Mucosa of descending colon (tissue), 3 donors: ENCODE measurements at places on chromosomes 7 and 10.
A peak's percentile ranks its signal among the peaks of the same experiment; 100 is the strongest.

- no peak for DNase-seq
These were observed 240.5 kb downstream of the GLI3 start for GRCh38 chr7:41996381-41997035.

DNA sequence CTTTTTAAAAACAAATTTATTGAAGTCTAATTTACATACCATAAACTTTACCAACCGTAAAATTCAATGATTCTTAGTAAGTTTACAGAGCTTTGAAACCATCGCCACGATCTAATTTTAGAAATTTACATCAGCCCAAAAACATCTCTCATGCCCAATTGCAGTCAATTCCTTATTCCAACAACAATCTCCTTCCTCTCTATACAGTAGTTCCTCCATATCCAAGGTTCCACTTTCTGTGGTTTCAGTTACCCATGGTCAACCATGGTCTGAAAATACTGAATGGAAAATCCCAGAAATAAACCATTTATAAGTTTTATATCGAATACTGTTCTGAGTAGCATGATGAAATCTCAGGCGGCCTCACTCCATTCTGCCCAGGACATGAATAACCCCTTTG lies 183.4 kb upstream of the ADCY1 start:
- no peak for DNase-seq

DNA sequence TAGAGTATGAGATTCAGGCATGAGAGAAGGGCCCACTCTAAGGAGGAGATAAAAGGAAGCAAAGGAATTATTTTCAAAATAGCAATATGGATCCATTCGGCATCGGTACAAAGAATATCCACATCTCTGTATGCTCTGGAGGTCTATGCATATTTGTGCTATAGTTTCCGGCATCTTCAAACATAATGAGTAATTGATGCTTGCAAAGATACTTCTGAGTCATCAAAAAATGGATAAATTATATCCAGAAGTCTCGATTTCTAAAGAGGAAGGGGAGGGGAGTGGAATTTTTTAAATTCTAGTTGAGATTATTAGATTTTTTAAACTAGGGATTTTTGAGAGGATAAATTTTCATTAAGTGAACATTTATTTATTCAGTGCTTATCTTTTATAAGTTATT lies 72.9 kb upstream of the KIAA1217 start:
- no peak for DNase-seq

GRCh38 chr7:106367018-106367420 lies 82.2 kb upstream of the NAMPT start:
- DNase-seq, result peak; percentile 28

DNA sequence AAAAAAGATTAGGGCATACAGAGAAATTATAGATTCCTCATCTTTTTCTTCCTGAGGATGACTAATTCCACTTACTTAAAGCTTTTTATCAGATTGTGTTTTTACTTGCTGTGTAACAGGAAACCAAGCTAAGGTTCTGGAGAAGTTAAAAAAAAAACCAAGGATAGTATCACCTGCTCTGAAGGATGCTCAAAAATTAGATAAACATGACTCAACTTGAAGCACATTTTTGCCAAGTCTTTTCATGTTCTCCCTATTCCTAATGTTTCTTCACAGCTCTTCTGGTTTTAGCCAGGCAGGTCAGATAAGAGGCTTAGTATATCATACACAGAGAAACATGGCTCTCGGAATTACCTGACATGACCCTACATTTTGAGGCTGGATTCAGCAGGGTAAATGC lies 90.3 kb downstream of the CPEB3 start:
- DNase-seq, result no peak

DNA sequence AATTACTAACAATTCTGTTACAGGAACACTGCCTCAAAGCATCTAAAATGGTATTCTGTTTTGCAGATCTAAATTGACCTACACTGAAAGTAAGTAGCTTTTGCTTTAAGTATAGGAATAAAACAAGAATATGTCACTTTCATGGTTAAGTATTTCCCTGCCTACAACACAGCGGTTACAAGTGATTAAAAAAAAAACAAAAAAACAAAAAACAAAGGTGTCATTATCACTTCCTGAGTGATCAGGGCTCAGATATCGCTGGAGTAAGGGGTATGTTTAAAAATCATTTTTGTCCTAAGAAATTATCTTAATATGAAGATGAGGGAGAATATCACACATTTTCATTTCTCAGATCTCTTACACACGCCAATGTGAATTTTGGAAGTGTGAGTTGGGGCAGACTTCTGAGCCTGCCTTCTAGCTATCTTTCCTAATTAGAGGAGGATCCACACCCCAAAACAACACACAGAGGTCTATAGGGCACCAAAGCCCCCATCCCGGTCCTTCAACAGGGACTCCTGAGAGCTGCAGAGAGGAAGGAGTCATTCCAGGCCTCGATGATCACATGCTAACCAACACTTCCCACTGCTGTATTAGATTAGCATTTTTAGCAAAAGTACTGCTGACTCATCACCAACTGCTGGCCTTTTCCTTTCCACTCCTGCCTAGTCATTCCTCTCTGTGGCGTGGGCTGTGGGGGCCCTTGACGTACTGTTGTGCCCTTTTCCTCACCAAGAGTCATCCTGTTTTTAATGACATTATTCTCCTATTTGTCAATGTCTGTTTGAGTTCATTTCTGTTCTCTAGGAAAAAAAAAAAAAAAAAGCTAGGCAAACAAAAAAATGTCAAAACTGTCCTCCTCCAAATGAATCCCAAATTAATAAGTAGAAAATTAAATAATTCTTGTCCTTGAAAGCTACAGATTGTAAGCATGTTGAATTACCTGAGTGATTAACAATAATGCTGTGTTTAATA lies 31.2 kb downstream of the PRTFDC1 start:
- DNase-seq, result peak; percentile 36

DNA sequence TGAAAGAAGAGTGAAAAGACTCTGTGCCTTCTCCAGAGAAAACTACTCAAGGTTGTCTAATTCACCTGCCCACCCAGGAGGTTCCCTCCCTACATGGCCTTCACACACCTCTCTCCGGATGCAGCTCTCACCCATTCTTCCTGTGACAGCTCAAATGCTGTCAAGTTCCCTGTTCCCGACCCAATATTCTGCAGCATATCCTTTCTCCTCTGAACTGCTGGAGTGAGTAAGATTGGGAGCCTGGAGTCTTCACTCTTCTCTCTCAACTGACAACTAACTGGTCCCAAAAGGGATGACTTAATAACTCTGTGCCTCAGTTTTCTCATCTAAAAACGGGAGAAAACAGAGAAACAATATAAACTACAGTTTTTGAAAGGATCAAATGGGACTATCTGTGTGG lies 5.1 kb downstream of the TMEM26 start:
- DNase-seq, result no peak
